ENCODE measurements at places on chromosomes 6 and 20.

GRCh38 chr6:160523223-160523622 lies 140.9 kb downstream of the LPA start:
- no peak for DNase-seq

GRCh38 chr6:20265842-20266241 lies 53.6 kb upstream of the MBOAT1 start:
- DNase-seq = peak; percentile 4

DNA sequence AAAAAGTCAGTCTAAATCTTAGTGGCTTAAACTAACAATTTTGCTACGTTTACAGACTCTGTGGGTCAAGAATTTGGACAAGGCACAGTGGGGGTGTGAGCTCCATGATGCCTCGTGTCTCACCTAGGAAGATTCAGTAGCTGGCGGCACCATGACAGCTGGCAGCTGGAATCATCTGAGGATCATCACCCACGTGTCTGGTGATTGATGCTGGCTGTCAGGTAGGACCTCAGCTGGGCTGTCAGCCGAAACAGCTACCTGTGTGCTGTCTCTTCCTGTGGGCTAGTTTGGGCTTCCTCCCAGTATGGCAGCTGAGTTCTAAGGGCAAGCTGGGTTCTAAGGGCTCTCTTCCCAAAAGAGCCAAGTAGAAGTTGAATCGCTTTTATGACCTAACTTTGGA lies 26.4 kb upstream of the DLGAP4 start:
- DNase-seq = no peak

GRCh38 chr6:79922018-79922417 lies 25.3 kb downstream of the ELOVL4 start:
- DNase-seq = no peak

DNA sequence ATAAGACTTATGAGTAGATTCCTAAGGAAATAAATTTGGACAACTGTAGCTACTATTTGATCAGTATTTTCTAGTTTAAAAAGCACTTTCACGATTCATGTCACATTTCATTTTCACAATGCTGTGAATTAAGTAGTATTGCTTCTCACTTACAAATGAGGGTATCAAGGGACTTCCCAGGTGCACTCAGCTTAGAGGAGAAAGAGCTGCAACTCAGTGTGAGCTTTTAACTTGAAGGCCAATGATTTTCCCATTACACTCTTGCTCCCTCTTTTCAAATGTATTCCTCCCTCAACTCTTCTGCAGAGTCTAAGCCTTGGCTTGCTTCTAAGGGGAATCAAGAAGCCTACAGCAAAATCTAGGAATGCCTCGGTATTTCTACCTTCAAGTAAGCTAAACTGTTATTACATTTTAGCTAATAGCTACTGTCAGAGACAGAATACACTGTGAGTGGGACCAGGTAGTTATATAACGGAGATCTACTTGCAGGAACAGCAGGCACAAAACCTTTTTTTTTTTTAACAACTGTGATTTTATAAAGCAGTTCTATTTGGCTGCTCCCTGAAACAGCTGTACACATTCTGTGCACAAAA lies 339.0 kb downstream of the SYNE1 start:
- no peak for DNase-seq

DNA sequence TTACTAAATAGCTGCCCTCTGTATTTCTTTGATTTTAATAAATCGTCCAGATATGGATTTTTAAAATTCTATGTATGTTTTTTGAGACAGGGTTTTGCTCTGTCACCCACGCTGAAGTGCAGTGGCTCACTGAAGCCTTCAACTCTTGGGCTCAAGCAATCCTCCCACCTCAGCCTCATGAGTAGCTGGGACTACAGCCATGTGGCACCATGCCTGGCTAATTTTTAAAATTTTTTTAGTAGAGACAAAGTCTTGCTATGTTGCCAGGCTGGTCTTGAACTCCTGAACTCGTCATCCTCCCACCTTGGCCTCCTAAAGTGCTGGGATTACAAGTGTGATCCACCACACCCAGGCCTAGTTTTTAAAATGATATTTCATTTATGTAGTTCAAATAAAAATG lies 47.4 kb upstream of the DDR1 start:
- DNase-seq = peak; percentile 42

DNA sequence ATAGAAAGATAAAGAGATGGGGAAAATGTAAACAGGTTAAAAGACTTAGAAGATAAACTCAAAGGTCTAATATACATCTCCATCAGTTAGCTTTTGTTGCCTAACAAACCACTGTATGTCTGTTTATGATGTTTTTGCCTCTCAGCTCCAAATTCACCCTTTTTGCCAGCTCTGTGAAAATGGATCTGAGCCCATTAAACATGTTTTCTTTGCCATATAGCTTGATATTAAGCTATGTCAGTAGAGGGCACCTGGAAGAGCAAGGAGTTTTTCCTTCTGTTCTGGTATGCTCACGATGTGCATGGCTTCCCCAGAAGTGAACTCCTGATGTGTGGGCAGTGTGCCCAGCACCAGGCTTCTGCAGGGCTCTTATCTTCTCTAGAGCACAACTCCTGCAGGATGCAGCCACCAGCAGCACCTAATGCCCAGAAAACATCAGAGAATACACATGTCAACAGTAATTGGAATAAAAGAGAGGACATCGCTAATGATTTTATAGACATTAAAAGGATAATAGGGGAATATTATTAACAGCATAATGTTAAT lies 14.6 kb upstream of the SNX9 start:
- no peak for DNase-seq

- no peak for DNase-seq
Observed at GRCh38 chr6:128235556-128235955, 284.8 kb downstream of the PTPRK start.

DNA sequence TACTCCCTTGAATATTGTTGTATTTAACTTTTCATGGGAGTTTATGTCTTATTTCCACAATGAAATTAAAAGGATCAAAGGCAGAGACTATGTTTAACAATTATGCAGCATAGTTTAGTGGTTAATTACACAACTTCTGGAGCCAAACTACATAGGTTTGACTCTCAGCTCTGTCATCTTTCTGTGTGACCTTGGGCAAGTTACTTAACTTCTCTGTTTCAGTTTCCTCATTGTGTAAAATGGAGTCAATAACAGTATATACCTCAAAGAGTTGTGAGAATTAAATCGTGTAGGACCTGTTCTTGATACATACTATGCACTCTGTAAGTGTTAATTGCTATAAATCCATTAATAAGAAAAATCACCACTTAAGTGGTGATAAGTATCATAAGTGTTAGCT lies 48.3 kb downstream of the BTBD9 start:
- no peak for DNase-seq

GRCh38 chr6:137473598-137473997 lies 20.6 kb downstream of the OLIG3 start:
- DNase-seq = no peak

DNA sequence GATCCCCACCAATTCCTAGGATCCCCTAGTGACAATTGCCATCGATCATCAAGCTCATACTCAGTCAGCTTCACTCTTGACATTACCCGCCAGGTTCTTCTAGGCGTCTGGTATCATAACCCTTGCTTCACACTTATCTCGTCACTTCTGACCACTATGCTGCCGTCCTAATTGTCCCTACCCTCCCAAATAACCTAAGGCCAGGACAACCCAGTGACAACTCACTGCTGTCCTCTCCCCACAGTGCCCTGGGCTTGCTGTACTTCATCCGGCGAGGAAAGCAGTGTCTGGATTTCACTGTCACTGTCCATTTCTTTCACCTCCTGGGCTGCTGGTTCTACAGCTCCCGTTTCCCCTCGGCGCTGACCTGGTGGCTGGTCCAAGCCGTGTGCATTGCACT lies 3.7 kb downstream of the SYS1 start:
- DNase-seq = no peak

DNA sequence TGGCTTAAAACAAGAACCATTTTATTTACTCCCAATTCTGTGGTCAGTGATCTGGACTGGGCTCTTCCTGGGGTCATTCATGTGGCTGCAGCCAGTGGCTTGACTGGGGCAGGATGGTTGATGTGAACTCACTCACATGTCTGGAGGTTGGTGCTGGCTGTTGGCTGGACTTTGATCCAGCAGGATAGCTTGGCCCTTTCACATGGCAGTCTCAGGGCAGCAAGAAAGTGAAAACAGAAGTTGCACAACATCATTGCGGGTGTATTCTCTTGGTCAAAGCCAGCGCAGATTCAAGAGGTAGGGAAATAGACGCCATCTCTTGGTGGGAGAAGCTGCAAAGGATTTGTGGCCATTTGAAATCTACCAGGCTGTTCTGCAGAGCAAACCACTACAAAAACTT lies 77.2 kb downstream of the MDGA1 start:
- DNase-seq = no peak

DNA sequence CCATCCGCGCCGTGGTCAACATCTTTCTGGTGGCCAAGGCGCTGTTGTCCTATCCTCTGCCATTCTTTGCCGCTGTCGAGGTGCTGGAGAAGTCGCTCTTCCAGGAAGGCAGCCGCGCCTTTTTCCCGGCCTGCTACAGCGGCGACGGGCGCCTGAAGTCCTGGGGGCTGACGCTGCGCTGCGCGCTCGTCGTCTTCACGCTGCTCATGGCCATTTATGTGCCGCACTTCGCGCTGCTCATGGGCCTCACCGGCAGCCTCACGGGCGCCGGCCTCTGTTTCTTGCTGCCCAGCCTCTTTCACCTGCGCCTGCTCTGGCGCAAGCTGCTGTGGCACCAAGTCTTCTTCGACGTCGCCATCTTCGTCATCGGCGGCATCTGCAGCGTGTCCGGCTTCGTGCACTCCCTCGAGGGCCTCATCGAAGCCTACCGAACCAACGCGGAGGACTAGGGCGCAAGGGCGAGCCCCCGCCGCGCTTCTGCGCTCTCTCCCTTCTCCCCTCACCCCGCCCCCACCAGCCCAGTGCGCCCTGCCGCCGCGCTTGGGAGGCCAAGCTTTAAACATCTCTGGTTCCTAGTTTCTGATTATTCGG lies 4.0 kb downstream of the SLC32A1 start:
- DNase-seq = no peak

- peak; percentile 70 for DNase-seq
Observed at GRCh38 chr20:43408848-43409576, 48.7 kb upstream of the SRSF6 start.

GRCh38 chr6:68973066-68973465 lies 338.0 kb downstream of the ADGRB3 start:
- no peak for DNase-seq

- no peak for DNase-seq
Observed at GRCh38 chr6:53943395-53943794, 148.6 kb downstream of the LRRC1 start.

GRCh38 chr20:59812286-59813125 lies 120.9 kb downstream of the SYCP2 start:
- no peak for DNase-seq

DNA sequence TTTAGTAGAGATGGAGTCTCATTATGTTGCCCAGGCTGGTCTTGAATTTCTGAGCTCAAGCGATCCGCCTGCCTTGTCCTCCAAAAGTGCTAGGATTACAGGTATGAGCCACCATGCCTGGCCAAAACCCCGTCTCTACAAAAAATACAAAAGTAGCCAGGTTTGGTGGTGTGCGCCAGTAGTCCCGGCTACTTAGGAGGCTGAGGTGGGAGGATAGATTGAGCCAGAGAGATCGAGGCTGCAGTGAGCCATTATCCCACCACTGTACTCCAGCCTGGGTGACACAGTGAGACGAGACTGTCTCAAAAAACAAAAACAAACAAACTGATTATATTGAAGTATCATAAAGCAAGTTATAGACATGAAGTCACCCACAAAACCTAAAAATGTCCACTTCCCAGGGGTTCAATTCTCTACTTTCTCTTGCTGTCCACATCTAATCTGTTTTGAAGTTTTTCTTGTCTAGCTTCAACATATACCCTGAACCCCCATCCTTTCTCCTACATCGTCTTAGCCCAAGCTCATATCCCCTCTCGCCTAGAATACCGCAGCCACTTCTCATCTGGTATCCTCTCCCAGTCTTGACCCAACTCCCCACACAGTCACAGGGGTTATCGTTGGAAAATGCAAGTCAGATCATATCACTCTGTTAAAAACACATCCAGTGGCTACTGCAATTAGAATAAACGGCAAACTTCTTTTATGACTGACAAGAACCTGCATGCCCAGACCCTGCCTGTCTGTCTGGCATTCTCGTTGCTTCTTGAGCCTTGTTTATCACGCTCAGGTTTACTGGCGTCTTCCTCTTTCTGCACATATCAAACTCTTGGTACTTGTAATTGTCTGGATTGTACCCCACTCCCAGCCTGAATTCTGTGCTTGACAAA lies 20.1 kb upstream of the NCOA3 start:
- DNase-seq = no peak

DNA sequence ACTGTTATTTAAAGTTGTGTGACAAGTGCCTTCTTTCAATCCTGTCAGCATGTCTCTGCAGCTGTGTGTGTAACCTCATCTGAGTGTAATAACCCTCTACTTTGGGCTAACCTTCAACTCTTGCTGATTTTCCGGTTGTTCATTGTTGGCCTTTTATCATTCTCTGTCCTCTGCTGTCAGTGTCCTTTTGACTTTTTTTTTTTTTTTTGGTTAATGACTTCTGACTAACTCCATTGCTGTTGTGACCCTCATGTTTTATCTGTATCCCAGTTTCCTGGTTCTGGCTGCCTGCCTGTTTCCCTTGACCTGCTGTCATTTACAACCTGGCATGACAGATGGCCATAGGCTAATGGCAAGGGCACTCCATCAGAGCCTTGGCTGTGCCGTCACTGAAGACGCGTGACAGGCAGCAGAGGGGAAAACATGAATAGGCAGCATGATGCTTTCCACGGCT lies 145.7 kb upstream of the MAN1A1 start:
- DNase-seq = no peak

GRCh38 chr6:67766057-67766456 lies 869.0 kb upstream of the ADGRB3 start:
- DNase-seq = no peak

DNA sequence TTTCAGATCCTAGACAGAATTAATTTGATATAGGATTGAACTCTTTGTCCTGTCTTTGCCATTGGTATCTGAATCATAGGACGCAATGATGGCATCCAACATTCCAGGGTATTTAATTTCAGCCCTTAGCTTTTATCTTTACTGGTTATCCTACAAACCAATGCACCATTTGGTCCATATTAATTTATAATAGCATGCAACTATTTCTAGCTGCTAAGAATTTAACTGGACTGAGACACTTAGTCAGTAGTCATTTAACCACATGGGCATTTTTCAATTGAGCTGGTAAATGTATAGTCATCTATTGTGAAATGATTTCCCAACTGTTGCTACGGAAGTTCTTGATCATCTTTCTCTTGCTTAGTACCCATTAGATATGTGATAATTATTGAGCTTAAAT lies 141.1 kb downstream of the CD164 start:
- DNase-seq = peak; percentile 92

- DNase-seq = no peak
Observed at GRCh38 chr6:43623880-43624785, 4.9 kb downstream of the GTPBP2 start.

- DNase-seq = no peak
Observed at GRCh38 chr20:44523746-44524145, 1.9 kb upstream of the SERINC3 start.

GRCh38 chr20:51622004-51622874 lies 79.7 kb upstream of the NFATC2 start:
- DNase-seq = no peak

All from GM23248 (cell line).